Fibroblast of skin of back (primary cell): ENCODE measurements at places on chromosomes 11 and 22.

DNA sequence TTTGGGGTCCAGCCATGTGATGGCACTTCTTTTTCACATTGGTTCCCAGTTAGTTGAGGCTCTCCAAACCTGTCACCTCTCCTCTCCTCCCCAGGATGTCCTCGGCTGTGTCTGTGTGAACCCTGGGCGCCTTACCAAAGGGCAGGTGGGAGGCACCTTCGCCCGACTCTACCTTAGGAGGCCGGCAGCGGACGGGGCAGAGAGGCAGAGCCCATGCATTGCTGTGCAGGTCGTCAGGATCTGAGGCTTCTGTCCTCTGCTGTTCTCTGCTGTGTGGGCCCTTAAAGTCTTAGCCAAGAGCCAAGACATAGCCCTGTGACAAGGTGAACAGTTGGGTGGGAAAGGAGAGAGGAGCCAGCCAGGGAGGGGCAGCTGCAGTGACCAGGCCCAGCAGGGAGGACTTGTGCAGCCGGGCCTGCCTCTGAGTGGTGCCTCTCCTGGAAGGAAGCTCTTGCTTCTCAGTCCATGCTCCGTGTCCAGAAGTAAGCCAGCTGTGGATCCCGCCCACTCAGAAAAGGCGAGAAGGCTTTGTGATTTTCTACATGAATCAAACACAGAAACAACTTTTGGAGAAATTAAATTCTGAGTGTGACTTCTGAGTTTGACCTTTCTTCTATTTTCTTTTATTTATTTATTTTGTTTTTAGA, 17.5 kb upstream of the CDC42EP2 start:
- no peak for DNase-seq

DNA sequence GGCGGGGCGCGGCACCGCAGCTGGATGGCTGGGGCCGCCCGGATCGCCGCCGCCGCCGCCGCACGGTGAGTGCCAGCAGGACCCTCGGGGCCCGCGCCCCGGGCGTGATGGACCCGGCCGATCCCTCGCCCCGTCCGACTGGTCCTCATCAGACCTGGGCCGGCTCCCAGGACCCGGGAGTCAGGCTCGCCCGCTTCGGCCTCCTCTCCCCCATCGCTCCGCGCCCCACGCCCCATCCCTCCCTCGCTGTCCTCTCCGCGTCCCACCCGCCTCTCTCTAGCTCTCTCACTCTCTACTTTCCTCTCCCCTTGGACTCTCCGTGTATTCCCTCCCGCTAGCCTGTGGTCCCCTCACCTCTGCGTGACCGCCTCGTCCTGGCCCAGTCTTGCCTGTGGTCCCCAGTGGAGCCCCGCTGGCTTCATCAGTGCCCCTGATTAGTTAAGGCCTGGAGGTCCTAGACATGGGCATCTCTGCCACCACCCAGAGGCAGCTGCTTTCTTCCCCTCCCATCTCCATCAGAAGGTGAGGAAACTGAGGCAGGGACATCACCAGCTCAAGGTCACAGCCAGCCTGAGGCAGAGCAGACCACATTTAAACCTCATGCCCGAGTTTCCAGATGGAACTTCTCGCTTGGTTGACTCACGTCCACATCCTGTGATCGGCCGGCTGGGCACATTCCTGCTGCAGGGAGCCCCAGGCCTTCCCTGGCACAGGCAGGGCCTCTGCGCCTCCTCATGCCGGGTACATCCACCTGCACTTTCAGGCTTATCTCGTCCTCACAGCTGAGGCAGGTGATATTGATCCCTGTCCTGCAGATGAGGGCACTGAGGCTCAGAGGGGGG, 429 bp downstream of the SLC39A13 start:
- peak; percentile 87 for DNase-seq

DNA sequence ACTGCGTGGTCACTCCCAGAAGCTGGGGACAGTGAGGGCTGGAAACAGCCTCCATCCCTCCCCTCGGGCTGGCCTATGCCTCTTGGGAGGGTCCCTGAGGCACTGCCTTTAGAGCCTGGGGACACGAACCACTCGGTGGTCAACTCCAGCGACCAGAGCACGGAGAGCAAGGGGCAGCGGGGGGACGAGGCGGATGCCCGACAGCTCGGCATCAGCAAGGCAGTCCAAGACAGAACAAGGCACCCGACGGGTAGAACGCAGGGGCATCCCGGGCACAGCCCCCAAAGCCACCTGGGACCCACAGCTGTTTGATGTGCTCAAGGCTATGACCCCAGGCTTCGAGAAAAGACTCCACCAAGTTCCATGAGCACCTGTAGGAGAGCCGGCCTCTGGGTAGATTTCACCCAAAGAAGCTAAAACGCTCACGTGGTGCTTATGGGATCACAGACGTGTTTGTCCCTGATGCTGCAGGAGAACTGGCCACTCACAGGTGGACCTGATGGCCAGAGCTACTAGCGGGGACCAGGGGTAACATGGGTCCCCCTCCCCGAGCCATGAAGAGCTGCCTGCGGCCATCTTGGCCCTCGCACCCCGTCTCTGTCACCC, 510 bp upstream of the LSP1 start:
- DNase-seq = no peak

- peak; percentile 73 for DNase-seq
These were observed 552.8 kb upstream of the LRRC4C start for GRCh38 chr11:42012271-42012670.

DNA sequence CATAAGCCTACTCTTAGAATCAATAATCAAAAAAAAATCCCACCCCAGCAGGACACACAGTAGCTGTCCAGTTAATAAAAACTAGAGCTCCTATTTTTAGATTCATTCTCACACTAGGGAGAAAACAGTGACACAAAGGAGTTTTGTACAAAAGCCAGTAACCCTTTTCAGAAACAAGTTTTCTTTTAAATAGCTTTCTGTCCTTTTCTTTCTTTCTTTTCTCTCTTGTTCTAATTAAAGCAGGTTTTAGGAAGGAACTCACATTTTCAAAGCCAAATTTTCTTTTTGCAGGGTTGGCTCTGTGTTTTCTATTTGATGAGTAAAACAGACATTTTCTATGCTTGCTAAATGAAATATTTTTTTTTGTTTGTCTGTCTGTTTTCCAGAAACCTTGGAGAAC, 1390.7 kb downstream of the FAM181B start:
- DNase-seq = no peak

DNA sequence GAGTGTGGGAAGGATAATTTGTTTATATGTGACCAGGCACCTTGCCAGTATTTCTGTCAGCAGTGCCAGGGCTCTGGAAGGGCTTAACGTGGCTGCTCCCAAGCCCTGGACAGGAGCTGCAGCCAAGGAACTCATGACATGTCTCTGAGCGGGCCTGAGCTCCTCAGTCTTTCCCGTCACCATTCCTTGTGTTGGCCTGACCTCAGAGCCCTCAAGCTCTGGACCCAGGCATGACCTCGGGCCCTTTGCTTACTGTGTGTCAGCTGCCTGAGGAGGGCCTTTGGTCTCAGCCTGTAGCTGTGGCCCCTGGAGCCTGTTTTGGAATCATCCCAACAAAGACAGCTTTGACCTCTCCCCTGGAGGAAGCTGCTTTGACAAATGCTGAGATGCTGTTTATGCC, 264.1 kb upstream of the PLET1 start:
- DNase-seq = no peak

DNA sequence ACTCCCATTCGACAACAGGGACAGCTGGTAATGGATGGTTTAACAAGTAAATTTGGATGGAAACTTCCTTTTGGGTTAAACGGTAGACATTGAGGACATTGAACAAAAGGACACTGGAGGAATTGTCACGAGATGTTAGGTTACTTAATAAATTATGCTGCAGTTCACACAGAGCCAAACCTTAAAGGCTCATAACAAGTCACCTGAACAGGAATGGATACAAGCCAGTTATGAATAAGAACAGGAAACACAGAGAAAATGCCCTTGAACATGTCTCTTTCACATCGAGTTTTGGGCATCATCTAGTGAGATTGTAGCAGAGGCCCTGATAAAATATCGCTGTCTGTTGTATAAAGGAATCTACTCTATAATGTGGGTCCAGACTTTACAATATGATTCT, 65.6 kb downstream of the CD44 start:
- no peak for DNase-seq

DNA sequence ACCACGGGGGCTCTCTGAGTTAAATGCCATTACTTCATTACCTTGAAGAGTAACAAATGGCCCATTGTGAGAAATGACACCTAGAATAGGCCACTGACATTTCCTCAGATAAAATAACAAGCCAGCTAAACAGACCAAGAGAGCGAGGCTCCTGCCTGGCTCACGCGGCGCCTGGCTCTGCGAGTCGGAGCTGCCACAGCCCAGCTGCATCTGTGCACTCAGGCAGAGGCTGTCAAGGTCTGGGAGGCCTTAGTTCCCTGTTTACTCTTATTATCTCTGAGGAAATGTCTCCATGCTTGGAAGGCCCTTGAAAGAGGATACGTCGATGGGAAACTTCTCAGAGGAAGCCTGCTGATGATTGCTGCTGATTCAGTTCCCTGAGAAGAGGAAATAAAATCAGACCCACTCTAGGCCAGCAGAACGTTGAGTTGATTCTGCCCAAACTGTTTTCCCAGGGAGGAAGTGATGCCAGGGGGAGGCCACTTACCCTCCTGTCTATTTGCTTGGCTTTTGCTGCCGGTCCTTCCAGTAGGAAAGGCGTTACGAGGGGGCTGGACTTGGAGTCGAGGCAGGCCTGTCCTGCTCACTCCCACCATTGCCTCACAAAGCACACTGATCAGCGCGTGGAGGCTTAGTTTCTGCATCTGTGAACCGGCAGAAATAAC, 208.8 kb downstream of the TBC1D22A start:
- no peak for DNase-seq

DNA sequence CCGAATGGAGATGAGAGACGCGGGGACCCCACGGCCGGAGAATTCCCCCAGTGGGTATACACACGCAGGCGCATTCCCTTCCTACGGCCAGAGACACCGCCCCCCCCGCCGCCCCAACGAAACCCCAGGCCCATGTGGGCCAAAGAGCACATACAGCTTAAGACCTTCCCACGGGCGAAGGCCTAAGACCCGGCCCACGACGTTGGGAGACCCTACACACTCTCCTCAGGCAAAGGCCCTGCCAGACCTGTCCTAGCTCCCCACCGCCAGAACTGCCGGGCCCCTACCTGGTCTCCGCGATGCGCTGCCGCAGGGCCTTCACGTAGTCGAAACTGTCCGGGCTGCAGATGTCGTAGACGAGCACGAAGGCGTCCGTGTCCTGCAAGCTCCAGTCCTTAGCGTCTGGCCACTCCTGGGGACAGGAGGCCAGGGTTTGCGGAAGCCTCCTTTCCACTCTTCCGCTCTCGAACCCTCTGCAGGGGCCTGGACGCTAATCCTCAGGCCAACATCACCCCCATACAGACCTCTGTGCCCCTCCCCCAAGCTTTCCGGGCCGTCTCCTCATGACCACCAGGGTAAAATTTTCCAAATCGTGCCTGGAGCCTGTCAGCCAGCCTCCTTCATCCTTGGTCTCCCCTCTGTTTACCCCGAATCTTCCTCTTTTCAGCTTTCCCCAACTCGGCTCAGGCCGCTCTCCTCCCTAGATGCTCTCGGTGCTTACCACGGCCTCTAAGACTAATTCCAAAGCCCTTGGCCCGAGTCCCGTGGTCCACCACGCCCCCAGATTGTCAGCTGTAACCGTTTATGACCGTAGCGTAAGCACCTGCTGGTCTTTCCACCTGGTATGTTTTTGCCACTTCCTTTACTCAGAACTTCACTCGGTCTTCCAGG, 1.7 kb downstream of the RASL10A start:
- no peak for DNase-seq

DNA sequence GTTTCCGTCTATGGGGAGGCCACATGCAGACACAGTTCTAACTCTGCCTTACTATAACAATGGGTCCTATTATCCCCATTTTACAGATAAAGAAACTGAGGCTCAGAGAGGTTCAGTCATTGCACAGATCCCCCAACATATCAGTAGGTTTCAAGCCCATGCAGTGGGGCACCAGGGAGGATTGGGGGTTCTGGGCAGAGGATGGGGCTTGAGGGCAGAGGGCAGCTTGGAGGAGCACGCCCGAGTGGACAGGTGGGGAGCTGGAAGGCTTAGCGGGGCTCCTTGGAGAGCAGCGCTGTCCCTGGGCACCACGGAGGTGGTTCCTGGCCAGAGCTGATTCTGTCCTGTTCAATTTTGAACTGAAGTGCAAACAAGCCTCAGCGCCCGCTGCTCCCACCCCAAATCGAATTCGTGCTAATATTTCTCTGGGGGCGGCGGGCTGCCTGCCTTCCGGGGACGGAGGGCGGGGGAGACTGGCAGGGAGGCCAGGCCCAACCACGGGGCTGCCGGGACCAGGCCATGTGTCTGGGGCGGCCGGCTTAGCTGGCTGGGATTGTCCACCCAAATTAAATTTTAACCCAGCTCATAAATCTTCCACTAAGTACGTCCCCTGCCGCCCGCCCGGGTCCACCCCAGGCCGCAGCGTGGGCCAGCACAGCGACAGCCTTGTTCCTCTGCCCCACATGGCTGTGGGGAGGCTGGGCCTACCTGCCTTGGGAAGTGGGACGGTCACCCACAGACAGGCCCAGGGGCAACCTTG, 49.4 kb downstream of the FLRT1 start:
- no peak for DNase-seq

DNA sequence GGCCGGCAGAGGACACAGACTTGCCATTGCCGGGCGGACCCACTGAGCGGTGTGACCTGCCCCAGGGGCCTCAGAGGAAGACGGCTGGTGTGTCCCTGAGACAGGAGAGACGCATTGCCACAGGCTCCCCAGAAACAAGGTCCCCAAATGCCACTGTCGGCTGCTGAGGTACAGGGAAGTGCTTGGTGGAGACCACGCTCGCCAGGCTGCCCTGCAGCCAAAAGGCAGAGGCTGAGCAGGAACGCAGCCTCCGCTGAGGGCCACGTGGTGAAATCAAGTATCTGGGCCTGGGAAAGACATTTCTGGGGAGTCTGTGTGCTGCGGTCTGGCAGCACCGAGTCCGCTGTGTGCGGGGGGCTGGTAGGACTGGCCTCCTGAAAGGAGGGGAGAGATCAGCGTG, 794.9 kb downstream of the BRD1 start:
- no peak for DNase-seq
